GM10248 (cell line): ENCODE measurements at places on chromosomes 16 and 17.

GRCh38 chr16:87829988-87830672 lies 39.2 kb downstream of the SLC7A5 start:
- DNase-seq, result no peak

DNA sequence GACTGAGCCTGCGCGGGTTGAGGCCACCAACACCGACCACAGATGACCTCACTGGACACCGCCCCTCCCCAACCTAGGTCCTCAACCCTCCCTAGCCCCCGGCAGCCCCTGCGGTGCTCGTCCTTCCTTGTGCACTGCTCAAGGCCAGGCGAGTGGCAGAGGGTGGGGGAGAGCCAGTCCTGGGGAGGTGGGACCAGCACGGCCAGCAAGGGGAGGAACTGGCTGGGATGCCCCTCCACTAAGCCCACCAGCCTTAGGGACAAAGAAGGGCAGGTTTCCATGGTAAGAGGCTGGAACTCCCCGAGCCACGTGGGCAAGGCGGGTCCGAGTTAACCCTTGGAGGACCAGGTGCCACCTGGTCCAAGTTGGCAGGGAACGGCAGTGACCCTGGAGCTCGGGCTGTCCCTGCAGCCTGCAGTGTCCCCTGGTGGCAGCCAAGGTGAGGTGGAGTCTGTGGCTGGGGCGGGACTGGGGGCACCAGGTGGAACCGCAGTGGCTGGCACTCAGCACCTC lies 9.2 kb downstream of the FSCN2 start:
- peak; percentile 59 for DNase-seq

DNA sequence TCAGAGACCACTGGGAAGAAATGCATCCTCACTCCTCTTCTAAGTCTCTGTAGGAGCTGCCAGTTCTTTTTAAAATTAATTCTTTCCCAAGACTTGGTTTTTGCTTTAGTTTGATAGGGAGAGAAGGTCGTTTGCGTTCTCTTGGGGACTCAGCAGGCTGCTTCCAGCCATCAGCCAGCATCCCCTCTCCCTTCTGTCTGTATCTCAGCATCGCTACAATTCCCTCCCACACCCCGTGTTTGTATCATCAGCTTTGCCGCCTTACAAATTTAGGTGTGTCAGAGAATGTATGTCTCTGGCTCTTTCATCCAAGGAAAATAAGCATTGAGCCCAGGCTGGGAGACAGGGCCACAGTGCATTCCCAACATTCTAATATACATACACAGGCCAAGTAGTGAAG lies 5.4 kb downstream of the HOXB6 start:
- DNase-seq, result no peak

- DNase-seq, result no peak
Observed at GRCh38 chr17:46842835-46843234, 8.5 kb upstream of the WNT9B start.

DNA sequence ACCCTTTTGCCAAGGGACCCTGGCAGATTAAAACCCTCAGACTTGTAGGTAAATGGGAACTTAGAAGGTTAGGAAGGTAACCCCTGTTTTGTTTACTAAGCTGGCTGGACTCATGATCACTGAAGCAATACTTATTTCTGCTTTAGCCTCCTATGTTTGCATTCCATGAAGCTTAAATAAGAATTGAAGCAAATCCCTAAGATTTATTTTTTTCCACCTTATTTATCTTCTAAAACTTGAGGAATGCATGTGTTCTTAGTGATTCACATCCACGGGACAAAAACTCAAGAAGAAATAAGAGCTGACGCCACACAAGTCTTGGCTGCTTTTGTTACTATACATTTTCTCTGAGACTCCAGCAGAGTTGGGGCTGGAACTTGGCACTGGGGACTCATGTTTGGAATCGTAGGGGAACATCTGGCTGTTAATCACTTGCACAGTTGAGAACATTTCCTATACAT lies 35.5 kb downstream of the CLUAP1 start:
- DNase-seq, result no peak

- DNase-seq, result no peak
Observed at GRCh38 chr17:82528484-82529265, 9.1 kb downstream of the FOXK2 start.

- DNase-seq, result no peak
Observed at GRCh38 chr17:58956997-58957724, 149.5 kb downstream of the TRIM37 start.

- peak; percentile 64 for DNase-seq
Observed at GRCh38 chr17:58084317-58084981, 1.2 kb downstream of the DYNLL2 start.

GRCh38 chr16:78597809-78598570 lies 498.5 kb downstream of the WWOX start:
- no peak for DNase-seq

- peak; percentile 34 for DNase-seq
Observed at GRCh38 chr17:68777243-68777855, 176.2 kb upstream of the FAM20A start.

DNA sequence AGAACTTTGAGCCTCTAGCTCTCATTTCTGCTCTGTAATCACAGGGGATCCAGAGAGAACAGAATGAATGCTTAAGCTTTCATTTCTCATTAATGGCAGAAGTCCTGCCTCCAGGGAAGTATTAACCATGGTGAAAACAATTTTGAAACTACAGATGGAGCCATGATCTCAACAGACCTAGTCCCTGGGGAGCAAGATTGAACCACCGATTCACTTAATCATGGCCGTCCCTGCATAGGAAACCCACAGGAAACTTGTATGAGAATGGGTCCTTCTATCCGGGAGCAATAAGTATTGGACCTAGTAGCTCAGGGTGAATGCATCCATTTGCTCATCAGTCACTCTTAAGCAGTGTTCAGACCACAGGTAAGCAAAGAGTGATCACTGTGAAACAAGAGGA lies 40.2 kb upstream of the CLEC18A start:
- DNase-seq, result no peak

GRCh38 chr17:74430706-74431567 lies 951 bp upstream of the GPRC5C start:
- peak; percentile 71 for DNase-seq

GRCh38 chr16:23121024-23121423 lies 28.2 kb downstream of the USP31 start:
- no peak for DNase-seq

DNA sequence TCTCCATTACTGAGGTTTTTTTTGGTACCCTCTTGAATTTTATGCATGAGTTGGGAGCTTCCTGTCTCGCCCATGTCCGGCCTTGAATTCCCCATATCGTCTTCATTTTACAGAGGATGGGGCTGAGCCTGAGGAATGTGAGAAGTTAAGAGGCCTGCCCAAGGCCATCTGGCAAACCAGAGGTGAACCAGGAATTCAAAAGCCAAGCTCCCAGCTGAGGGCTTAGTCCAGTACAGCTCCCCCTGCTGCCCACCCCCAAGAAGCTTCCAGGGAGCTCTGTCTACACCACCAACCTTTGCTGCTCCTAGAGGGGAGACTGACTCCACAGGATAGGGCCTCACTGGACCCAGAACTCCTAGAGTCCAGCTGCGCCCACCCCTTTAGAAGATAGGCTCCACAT lies 20.7 kb upstream of the C16orf78 start:
- no peak for DNase-seq

DNA sequence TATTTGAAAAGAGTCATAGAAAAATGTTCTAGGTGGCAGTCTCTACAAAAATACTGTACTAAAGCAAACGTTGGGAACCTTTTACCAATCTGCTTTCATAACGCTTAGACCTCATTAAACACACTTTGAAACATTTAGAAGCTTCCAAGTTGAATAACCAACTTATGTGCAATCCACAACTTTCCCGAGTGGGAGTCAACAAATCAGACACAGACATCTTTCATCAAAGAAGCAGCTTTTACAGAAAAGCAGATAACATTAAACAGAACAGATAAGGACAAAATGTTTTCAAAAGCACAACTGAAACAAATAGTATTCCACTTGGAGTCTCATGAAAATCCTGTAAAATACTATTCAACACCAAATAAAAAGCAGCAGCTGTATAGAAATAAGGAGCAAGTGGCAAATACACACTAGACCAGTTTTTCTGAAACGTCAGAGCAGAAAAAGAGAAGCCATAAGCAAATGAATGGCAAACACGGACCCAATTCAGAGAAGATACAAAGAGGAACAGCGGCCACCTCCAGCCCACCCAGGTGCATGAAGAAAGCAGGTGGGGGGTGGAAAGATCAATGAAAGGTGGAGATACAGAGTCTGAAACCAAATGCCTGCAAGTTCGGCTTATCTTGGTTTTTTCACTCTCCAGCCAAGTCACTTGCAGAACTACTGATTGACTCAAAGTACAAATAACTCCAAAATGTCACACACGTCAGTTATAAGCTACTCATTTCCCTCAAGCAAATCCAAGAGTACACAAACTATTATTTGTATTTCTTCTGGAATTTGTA lies 18.4 kb upstream of the FBF1 start:
- no peak for DNase-seq

- no peak for DNase-seq
Observed at GRCh38 chr17:16929035-16929680, 42.8 kb downstream of the TNFRSF13B start.

DNA sequence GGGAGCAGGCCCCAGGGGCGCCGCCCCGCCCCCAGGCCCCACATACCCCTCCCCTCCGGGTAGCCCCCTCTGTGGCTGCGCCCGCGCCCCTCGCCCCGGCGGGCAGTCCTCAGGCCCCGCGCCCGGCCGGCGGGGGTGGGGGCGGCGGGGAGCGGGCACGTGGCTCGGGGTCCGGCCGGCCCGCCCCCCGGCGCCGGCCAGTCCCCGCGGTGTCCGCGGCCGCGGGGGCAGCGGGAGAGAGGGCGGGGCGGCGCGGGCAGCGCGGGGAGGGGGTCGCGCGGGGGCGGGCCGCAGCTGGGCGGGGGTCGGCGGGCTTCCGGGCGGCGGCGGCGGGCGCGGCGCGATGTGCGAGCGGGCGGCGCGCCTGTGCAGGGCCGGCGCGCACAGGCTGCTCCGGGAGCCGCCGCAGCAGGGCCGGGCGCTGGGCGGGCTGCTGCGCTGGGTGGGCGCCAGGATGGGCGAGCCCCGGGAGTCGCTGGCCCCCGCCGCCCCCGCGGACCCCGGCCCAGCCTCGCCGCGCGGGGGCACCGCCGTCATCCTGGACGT lies 335 bp downstream of the NECAB2 start:
- no peak for DNase-seq

DNA sequence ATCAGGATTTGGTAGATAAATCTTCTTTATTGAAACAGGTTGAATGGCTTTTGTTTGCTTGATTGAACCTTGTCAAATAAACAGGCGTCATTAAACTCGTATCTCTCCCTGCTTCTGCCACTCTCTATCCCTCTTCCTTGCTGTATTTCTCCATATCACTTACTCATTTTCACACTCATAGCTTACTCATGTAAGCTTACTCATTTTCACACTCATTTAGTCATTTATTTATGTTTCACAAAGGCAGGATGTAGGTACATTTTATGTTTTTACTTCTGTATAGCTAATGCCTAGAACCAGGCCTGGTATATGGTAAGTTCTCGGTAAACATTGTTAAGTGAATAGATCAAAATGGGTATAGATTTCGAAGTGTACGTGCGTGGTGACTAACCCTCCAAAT lies 450.0 kb downstream of the PMP22 start:
- DNase-seq, result no peak

DNA sequence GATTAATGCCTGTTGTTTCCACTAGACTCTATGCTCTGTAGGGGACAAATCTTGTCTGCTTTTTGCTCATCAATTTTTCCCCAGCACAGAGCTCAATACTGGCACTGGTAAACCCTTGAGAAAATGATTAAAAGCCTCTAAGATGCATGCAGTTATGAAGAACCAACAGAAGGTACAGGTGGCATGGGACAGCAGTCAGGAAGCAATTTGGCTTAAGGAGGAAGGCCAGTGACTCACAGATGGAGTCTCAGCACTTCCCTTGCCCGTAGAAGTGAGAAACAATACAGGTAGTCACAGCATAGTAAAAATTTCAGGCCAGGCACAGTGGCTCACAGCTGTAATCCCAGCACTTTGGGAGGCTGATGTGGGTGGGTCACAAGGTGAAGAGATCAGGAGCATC lies 504.7 kb upstream of the RBFOX1 start:
- DNase-seq, result no peak

DNA sequence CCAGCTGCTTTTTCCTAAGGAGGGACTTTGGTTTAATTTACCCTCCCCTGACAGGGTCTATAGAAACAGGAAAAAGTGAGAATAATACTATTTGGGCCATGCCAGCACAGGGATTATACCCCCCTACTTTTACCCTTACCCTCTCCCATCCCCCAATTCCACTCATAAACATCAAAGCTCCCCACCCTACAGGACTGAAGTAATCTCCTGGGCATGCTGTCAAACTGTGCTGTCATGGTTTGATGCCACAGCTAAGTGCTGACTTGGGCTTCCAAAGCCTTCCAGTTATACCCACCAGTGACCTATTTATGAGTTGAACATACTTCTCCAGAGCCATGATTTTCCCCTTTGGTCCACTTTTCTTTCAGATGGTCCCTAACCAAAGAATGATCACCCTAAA lies 12.8 kb downstream of the PHF12 start:
- no peak for DNase-seq

DNA sequence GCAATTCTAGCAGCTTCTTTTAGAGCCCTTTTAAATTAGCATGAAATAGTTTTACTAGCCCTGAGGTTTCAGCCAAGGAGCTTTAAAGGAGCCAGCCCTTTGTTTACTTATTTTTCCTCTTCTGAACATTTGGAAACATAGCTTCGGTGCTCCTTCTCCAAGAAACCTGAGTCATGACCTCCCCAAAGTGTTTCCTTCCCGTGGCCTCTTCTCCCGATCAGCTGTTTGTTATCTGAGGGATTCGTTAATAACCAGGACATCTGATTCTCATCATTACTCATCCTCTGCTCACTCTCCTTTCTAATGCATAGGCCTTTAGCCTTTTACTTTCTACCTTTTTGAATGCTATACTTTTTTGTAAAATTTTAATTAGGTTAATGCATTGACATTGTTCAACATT lies 204.5 kb downstream of the WWOX start:
- no peak for DNase-seq

GRCh38 chr17:42378959-42379594 lies 9.2 kb downstream of the STAT3 start:
- no peak for DNase-seq

GRCh38 chr16:84989749-84990620 lies 21.4 kb downstream of the ZDHHC7 start:
- DNase-seq, result no peak

- no peak for DNase-seq
Observed at GRCh38 chr17:76670020-76670717, 26.6 kb upstream of the ST6GALNAC1 start.

DNA sequence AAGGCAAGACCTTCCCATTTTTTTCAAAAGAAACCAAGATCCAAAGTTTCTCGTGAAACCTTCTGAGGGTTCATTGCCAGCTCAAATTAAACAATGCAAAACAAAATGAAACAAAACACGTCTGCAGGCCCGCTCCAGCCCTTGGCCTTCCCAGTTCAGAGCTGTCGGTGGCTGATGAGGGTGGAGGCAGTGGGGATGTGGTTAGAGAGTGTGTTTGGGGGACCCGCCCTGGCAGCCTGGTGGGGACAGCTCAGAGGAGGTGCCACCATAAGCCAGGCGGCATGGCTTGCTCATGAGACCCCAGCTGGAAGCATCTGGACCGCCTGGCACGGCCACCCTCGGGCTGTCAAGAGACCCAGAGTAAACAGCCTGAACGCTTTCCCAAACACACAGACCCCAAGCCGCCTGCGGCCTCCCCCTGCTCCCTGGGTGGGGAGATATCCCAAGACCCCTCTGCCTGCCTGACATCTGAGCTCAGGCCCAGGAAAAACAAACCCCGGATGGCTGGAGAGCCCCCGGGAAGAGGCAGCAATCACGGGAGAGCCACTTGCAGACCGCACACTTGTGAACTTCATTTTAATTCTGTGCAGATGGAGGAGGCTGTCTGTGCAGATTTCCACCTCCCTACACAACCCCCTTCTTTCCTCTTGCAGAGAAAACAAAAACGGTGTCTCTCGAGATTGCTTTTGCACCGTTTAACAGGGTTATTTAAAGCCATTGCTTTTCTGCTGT lies 35.4 kb upstream of the LITAF start:
- DNase-seq, result peak; percentile 46

- peak; percentile 90 for DNase-seq
Observed at GRCh38 chr17:72120642-72121163, at the start of gene SOX9. Gene SOX9 (plus strand): TSS chr17:72121020. CDS start chr17:72121392, 372 bp downstream.
